ENCODE measurements at places on chromosomes 1 and 21. TPM values are rescaled to one million over a fixed set of nuclear protein-coding genes. Genes with fewer than 3 reads are reported as not detected.

DNA sequence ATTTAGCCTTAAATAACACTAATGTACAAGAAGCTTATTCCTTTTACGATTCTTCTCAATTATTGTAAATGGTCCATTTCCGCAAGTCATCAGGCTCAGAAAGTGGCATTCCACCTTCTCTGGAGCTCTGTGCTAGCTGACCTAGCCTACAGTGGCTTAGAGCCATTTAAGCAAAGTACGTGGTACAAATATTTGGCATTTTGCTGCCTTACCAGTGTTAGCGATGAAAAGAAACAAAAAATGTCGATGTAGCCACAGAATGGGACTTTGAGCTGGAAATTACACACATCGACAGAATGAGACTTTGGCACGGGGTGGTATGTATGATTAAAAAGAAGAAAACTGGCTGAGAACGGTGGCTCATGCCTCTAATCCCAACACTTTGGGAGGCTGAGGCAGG is 26.1 kb downstream of the OVAAL start:
- DNase-seq, result no peak

GRCh38 chr1:6367381-6368012 is 26.1 kb downstream of the ACOT7 start:
- DNase-seq, result no peak

Gene IQGAP3
- polyA plus RNA-seq, result 18.2 TPM

Gene ARMH1
- 7.9 TPM for polyA plus RNA-seq

Gene PGD
- 189 TPM for polyA plus RNA-seq

Gene S100A6
- polyA plus RNA-seq, result 184 TPM

GRCh38 chr1:3452866-3453175 is 1.6 kb upstream of the ARHGEF16 start:
- no peak for DNase-seq

DNA sequence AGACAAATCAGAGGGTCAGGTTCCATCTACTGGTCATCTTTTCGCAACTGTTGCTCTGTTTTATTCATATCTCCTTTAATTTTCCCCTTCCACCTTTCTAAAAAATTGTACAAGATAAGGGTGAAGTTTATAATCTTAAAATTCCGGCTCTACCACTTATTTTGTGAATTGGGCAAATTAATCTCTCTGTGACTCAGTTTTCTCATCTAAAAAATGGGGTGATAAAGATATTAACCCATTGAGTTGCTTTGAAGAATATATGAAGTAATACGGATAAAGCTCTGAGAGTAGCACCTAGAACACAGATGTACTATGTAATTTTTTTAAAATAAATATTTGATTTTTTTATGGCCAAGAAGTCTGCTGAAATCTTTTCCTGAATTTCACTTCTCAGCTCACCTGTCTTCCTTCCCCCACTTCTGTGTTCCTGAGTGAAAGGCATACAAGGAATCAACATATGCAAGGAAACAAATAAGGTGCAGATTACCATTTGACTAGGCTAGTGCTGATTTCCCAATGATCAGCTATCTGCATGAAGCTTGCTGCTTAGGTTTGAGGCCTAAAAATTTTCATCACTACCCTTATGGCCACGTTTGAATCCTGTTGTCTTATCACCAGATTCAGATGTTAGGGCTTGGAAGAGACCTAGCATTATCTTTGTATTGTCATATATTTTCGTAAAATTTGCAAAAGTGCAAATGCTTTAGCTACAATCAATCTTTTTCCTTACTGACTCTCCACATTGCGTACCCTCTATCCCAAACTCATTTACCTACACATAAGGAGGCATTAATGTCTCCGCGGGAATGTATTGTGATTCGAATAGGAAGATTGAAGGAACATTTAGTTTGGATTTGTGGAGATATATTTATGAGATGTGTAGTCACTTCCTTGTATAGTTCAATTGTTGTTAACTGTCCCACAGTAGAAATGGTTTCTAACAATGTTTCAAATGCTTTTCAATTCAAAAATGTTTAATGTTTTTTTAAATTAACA is 718.3 kb upstream of the PTBP2 start:
- DNase-seq, result no peak

Gene RPL11
- 2,046 TPM for polyA plus RNA-seq

Gene DIRAS3
- polyA plus RNA-seq, result 1.3 TPM

DNA sequence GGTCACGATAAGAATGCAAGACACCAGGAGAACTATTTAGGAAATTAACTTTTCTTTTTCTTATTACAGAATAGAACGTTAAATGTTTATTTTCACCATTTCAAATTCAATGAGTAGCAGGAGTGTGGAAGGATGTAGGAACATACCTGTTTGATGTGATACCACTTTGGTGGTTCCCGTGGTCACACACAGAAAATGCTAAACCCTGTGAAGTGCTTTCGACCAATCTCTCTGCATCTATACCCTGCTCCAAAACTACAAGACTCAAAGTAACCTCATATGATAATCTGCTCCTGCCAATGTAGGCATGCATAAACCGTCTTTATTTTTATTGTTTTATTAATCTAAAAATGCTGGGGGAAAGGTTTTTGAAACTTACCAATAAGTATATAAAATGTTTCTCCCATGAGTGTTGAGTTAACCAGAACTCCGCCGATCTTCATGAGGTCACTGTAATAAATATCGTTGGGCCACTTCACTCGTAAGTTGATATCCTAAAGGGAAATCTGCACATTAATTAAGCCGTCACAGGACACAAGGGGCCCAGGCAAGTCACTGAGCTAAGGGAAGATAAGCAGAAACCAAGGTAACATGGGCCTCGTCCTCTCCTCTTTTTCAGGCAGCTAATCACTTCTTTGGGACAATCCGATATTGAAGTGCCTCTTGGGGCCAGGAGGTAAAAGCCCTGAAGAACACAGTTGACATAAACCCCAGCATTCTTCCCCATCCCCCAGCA is 60.6 kb downstream of the SIM2 start:
- no peak for DNase-seq

GRCh38 chr1:7425229-7425628 is 345.9 kb upstream of the VAMP3 start:
- DNase-seq, result no peak

DNA sequence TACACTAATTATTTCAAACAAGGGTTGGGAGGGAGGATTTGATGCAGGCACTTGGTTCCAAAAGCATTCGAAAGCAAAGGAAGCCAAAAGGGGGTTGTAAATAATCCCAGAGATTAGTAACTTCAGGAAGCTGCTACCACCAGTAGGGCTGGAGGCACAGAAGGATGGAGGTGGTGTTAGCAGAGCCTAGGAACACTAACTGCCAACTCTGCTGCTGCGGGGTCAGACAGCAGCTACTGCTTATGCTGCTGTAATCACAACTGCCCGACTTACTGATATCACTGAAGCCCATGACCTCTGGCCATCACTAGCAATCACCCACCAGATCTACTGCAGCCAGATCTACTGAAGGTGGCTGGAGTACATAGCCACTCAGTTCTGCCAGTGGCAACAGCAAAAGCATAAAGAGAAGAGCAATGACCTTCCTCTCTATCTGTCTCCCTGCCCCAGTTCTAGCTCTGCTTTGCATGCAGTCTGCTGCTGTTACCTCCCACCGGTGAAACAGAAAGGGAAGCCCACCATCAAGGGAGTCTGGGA is 408.5 kb downstream of the PLPP3 start:
- no peak for DNase-seq

GRCh38 chr1:200646515-200646914 is 23.2 kb downstream of the DDX59 start:
- no peak for DNase-seq

- no peak for DNase-seq
These were observed 8.6 kb upstream of the ACTN2 start for GRCh38 chr1:236677641-236678235.

Gene GSTM3
- polyA plus RNA-seq, result 257 TPM

- DNase-seq, result no peak
These were observed 118.1 kb upstream of the SGIP1 start for GRCh38 chr1:66415866-66416265.

DNA sequence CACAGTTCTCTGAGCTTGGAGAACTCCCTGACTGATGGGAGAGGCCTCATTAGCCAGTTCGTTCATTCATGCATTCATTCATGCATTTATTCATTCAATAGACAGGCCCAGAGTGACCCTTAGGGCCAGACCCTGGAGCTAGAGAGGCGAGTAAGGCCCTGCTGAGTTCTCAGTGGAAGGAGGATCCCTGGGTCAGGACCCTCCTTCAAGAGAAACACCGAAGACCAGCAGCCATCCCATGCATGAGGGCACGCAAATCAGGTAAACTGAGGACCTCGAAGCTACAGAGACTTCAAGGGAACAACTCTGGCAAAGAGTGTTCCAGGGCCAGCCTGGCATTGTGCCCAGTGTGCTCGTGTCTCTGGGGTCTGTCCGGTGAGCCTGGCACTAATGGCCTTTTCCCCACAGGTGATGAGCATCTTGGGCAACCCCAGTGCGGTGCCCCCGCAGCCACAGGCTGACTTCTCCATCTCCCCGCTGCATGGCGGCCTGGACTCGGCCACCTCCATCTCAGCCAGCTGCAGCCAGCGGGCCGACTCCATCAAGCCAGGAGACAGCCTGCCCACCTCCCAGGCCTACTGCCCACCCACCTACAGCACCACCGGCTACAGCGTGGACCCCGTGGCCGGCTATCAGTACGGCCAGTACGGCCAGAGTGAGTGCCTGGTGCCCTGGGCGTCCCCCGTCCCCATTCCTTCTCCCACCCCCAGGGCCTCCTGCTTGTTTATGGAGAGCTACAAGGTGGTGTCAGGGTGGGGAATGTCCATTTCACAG is 104.8 kb downstream of the PAX7 start:
- no peak for DNase-seq

DNA sequence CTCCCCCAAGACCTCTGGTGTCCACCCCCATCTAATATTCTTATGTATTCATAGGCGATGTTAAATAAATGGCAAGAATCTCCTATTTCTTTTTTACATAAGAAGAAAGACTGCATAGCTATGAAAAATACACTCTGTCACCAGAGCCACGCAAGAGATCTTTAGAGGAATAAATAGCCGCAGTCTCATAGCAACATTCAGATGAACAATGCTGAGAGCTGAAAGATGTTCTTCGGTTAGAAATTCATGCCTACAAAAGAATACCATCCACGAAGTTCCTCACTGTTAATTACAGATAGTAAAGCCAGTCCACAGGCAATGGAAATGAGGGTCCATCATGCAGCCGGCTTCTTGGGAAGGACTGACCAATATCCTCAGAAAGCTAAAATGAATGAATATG is 76.0 kb upstream of the SOD1 start:
- no peak for DNase-seq

DNA sequence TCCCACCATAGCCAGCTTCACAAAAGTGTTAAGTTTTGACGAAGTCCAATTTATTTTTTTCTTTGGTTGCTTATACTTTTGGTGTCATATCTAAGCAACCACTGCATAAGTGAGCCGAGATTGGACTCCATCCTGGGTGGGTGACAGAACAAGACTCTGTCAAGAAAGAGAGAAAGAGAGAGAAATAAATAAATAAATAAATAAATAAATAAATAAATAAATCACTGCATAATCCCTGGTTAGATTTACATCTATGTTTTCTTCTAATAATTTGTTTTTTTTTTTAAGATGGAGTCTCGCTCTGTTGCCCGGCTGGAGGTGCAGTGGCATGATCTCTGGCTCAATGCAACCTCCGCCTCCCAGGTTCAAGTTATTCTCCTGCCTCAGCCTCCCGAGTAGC is 18.3 kb upstream of the ZFYVE9 start:
- DNase-seq, result no peak

DNA sequence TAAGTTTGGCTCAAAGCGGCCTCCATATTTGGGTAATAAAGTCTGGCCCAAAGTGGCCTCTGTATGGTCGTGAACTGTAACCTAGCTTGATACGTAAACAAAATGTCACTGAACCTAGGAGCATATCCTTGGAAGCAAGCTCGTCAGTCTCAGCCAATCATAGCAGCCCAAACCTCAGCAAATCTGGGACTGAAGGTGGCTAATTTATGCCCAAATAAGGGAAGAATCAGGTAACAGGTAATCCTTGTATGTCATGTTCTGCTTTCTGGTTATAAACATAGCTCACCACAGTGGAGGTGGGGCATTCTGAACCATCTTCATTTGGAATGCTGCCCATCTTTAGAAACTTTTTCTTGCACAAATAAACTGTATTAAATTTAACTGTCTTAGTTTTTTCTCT is 281.1 kb downstream of the TTLL7 start:
- no peak for DNase-seq

DNA sequence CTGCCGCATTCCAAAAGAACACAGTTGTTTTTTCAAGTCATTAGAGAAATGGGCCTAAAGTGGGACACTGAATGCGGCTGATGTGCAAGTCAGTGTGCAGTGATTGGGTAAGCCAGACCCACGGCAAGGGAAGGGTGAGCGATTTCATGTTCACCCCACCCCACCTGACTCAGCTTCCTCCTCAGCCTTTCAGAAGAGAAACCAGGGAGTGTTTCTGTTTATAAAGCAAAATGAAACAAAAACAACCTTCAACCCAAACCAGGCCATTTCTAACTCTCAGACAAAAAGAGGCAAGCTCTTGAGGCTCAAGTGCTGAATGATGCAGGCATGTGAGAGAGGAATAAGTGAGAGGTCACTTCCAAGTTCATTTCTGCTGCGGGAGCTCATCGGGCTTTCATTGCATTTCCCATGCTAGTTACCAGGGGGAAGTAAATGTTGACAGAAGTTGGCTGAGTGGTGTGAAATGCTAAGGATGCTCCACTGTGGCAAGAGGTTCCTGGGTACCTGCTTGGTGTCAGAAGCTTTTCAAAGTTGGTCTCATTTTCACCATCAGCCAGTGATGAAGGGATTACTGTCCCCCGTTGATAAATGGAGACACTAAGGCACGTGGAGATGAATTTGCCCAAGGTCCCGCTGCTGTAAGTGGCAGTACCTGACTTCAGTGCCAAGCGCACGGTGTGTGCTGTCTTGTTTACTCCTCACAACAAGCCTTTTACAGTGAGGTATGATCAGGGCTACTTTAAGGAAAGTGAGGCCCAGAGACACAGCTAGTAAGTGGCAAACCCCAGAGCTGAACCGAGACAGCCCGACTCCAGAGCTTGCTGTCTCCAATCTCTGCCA is 29.1 kb downstream of the STPG1 start:
- no peak for DNase-seq

Gene PRAMEF12
- not detected for polyA plus RNA-seq

- DNase-seq, result no peak
These were observed 55.6 kb upstream of the PPP2R5A start for GRCh38 chr1:212229654-212230053.

DNA sequence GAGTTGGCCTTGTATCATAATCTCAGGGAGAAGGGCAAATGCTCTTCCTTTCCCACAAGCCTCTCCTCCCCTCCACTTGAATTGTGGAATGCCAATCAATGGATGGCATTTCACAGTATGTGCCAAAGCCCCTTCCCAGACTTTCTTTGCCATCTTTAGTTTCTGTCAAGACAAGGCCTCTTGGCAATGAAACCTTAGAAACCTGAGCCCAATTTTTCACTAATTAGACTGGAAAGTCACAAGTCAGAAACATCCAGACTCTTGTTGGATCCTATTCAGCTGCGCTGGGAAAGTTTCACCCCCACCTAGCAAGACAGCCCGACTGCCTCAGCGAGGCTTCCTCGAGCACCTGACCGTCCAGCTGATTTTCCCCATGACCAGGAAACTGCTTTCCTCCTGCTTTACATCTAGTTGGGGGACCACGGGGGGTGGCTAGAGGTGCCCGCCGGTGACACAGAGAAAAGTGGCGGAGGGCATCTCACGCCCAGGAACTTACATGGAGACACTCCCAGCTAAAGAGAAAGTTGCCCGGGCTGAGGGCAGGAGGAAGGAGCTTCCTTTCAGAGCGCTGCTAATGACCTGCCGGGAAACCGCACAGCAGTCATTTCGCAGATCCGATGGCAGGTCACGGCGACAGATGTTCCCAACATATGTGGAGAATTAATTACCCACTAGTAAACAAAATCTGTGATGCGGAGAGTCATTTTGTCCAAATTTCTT is 302.6 kb upstream of the RRP15 start:
- DNase-seq, result no peak

Gene UTP25
- 11.1 TPM for polyA plus RNA-seq
